ENCODE measurements at places on chromosomes 3 and 15.

- DNase-seq: no peak
These were observed 146.1 kb upstream of the THBS1 start for GRCh38 chr15:39434751-39435238.

GRCh38 chr15:39672666-39673065 lies 91.8 kb downstream of the THBS1 start:
- no peak for DNase-seq

GRCh38 chr3:48565591-48566400 lies 2.2 kb upstream of the UCN2 start:
- DNase-seq: no peak

DNA sequence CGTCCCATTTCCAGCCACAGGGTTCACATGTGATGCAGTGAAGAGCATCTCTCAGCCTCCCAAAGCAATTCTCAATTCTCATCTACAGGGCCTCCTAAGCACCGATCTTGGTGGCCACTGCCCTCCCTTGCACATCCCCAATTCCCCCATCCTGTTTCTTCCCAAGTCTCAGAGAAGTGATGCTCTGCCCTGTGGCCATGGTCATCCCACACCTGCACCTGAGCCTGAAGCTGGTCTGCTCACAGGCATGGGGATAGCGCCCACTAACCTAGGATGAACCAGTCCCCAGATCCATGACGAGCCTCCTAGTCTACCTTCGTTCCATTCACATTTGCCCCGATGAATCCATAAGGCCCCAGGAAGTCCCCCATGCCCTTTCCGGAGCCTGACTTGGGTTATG lies 201.5 kb downstream of the UACA start:
- no peak for DNase-seq

DNA sequence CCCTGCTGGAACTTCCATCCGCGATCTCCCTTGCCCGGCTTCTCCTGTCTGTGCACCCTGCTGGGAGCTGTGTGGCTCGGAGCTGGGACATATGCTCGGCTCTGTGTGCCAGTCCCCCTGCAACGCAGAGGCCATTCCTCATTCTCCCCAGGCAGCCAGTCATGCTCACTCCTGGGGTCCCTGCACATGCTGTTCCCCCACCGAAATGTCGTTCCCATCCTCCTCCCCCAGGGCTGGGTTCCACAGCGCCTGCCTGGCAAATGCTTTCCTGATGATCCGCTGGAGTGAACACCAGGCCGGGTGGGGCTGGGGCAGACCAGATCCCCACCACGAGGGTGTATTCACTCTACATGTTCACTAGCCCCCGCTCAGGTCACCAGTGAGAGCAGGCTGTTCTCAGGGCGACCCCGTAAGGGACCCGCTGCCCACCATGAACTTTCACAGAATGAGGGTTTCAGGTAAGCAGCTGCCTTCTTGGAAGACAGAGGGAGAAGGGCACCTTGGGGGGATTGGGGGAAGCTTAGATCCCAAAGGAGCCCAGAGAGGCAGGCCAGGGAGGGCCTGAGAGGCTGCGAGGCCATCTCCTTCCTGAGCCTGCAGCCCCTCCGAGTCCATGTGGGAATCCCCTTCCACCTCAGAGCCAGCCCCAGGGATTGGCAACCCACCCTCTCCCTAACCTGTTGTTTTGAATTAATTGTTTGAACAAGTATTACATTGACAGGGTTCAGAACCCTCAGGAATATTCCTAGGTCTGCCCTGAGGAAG lies 88.7 kb upstream of the IQSEC1 start:
- no peak for DNase-seq

GRCh38 chr3:177213801-177214535 lies 16.7 kb upstream of the TBL1XR1 start:
- no peak for DNase-seq

DNA sequence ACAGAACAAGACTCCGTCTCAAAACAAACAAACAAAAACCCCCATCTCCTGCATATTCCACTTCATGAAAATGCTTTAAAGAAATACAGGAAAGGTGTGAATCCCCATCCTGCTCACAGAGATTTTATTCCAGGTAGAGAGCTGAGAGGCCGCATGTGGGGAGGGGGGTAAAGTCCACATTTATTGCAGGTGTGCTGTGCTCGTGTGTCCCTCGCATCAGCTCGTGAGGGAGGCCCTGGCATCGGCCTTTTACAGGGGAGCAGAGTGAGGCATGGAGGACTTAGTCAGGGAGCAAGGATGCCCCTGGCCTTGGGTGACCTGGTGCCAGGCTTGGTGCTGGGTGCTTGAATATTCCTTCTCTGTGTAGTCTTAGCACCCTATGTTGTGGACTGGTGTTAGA lies 413.5 kb upstream of the C2CD4B start:
- no peak for DNase-seq

GRCh38 chr3:192747145-192747544 lies 19.8 kb upstream of the FGF12 start:
- no peak for DNase-seq

- no peak for DNase-seq
These were observed 292.3 kb upstream of the STT3B start for GRCh38 chr3:31240466-31240865.

GRCh38 chr15:76718863-76719262 lies 186.3 kb downstream of the SCAPER start:
- DNase-seq: no peak
